ENCODE measurements at places on chromosomes 7 and 10.

DNA sequence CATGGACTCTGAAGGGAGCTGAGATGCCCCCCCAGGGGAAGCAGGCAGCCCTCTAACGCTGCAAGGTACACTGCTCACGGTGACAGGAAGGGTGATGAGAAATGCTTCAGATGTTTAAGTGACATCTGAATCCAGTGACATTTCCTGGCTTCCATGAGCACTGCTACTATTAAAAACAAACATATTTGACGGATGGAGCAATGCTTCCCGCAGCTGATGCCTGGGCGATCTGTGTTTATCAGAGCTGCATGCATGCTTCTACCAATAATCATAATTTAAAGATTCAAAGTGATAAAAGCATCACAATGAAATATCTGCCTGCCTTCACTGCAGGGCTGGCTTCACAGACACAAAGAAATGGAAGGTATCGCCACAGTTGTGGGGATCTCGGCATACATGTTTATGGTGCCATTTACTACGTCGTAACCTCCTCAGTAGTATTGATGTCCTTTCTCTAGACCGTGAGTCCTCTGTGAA, 66.1 kb upstream of the AOAH start:
- no peak for DNase-seq

- DNase-seq = no peak
Measured at GRCh38 chr7:146736446-146737190, 620.0 kb downstream of the CNTNAP2 start.

DNA sequence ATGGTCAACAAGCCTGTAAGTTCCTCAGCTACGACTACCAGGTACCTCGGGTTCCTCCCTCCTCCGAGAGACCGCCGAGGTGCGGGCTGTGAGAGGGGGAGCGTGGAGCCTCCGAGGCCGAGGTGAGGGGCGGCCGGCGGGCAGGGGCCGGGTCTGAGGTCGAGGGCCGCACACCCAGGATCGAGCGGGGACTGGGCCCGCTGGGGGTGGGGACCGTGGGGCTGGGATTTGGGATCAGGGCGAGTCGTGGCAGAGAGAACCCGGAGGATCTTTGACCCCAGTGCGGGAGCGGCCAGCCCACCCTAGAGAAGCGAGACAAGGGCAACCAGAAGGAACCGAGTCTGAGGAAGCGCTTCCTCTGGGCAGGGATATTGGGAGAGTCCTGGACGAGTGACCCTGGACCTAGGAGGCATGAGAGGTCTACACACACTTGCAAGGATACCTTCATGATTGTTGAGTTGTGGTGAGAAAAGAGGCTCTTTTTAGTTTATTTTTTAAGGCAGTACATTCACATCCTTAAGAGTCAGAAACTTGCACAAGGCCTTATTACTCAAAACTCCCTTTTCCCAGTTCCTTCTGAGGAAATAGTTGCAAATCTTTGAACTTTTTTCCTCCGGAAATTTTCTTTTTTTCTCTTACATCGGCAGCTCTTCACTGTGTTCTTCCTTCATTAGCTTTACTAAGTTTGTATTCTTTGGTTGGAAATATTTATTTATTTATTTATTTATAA, 395 bp downstream of the ZNF487 start:
- DNase-seq = no peak

DNA sequence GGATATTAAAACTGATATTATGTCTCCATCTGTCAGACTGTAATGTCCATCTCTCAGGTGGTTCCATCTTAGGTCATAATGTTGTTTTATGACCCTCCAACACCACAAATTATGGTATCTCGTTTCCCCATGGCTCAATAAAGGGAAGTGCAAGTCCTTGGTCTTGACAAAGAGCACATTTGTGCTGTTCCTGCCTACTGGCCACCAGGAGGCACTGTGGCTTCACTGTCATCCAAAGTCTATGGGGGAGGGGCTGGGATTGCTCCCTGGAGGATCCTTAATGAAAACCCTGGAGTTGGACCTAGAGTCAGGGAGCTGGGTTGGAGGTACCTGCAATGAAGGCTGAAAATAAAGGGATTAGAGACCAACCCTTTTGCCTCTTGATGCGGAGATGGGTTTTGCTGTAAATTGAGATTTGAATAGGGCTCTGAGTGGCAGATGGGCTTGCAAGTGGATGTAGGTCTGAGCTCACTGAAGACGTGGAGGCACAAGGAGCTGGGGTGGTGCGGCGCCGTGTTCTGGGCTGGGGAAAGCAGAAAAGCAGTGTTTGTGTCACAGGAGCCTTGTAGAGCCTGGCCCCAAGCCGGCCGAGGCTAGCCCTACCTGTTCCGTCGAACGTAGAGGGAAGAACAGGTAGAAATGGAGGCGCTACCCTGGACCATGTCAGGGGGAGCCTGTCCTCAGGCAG, 180.5 kb upstream of the PRSS58 start:
- no peak for DNase-seq

DNA sequence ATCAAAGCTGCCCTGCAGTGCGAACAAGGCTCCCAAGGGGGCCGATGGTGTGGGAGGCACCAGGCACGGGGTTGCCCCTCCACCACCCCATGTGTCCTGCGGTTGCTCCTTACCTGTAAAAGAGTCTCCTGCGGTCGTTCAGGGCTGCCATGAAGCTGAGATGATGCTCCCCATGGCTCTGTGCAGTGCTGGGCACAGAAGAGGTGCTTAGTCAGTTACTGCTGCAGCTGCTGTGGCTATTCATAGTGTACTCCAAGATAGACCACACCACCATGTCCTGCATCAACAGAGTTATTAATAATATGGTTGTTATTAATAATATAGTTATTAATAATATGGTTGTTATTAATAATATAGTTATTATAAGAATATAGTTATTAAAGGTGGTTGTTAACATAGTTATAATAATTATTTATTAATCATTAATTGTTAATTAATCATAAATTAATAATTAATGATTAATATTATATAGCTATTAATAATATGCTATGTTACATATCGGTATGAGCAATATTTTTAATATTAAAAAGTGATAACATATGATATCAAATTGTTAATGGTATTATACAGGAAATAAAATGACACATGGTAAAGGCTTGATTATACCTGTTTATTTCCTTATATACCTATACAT, 97.0 kb upstream of the PFKP start:
- no peak for DNase-seq

GRCh38 chr10:100882671-100883311, 30.0 kb upstream of the SLF2 start:
- no peak for DNase-seq

- DNase-seq = no peak
Measured at GRCh38 chr7:114806590-114807162, 115.2 kb upstream of the MDFIC start.

GRCh38 chr7:16926283-16926682, 44.5 kb upstream of the AGR3 start:
- DNase-seq = peak; percentile 57

DNA sequence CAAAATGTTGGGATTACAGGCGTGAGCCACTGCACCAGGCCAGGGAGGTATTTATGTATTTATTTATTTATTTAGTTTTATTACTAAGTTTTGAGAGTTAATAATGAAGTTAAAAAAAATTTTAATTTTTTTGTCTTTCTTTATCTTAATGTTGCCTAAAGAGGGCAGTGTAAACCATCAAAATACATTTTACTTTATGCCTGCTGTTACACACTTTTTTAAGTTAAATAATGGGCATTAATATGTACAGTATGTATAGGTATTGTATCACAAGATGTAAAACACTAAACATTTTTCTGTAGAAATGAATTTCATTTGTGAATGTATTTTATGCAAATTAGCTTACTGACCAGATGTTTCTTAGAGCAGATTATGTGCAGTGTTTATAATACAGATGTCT, 129.4 kb downstream of the AASS start:
- no peak for DNase-seq

DNA sequence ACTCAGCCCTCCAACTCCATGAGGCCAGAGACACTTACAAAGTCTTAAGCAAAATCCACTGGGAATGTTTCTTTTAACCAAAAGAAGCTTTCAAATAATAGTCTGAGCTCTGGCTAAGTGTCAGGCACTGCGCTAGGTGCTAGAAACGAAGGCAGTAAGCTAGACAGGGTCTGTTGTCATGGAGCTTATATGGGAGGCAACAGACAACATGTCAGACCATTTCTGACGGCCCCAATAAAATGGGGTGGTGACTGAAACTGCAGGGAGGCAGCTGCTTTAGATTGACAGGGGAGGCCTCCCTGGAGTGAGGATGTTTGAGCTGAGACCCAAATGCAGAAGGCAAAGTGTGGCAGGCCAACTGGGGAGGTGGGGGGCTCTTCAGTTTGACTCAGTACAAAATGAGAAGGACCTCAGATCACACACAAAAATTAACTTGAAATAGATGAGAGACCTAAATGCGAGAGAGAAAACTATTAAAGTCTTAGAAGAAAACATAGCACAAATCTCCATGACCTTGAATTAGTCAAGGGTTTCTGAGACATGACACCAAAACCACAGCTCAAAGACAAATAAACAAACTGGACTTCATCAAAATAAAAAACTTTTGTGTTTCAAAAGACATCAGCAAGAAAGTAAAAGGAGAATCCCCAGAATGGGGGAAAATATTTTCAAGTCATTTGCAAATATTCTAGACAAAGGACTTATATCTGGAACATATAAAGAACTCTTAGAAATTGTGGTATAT, 40.6 kb downstream of the SH3PXD2A start:
- no peak for DNase-seq

DNA sequence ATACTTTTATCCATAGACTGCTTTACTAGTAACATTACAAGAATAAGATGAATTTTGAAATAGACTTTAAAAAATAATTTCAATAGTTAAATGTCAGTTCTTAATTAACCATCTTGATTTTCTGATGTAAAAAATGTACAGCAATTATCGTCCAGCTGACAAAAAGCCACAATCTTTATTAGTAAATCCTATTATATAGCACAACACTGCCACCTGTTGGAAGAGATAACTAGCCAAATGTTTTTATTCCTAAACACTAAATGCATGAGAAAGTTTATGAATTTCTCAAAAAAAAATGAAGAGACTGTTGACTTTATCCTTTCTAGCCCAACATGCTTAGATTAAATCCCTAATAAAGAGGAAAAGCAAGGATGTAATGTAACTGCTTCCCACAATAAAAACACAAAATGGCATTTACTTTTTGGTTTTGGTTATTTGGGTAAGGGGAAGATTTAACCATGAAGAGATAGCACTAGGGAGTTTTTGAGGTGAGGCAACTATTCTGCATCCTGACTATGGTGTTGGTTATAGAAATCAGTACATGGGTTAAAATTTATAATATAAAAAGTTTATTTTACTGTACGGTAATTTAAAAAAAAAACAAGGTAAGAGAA, 8.0 kb downstream of the COA1 start:
- no peak for DNase-seq

DNA sequence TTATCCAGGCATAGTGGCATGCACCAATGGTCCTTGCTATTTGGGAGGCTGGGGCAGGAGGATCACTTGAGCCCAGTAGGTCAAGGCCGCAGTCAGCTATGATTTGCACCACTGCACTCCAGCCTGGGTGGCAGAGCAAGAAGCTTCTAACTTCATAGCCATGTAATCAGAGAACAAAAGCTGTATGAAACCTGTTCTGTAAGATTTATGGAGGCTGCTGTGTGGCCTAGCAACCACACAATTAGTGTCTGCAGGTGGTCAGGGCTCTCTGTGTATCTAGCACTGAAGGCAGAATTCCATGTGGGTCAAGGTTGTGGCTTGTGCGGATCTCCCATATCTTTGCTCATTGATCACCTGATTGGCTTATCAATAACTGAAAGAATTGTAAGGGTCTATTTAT, 221.5 kb upstream of the FOXK1 start:
- no peak for DNase-seq

DNA sequence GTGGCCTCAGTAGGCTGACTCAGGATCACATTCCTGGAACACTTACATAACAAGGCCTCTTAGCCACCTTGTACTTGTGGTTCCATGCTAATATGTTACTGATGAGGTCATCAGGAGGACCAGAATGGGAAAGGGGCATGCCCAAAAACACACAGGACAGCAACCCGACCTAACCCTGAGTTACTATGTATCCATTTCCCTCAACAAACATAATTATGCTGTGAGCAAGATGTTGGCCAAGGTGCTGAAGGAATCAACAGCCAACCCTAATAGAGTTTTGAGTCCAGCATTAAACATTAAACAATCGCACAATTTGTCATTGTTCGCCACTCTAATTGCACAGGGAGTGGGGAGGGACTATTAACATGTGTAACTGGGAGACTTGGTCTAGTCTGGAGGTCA, 129.4 kb downstream of the PLPP4 start:
- DNase-seq = no peak

DNA sequence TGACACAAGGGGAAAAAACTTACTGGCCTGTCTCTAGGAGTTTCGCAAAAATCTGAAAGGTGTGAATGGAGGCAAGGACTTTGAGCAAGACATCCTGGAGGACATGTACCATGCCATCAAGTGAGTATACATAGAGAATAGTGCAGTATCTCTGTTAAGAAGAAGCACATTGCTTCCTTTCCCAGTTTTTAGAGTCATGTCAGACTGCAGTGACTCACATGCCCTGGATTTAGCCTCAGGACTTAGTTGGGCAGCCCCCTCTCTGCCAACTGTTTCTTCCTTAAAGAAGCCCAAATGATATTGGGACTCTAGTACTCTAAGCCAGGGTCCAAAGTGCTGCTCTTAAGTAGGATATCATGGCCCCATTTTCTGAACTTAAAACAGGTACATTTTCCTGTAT, 28.1 kb upstream of the NFKB2 start:
- no peak for DNase-seq

- DNase-seq = no peak
Measured at GRCh38 chr7:158953912-158954311, 97.6 kb downstream of the DYNC2I1 start.

DNA sequence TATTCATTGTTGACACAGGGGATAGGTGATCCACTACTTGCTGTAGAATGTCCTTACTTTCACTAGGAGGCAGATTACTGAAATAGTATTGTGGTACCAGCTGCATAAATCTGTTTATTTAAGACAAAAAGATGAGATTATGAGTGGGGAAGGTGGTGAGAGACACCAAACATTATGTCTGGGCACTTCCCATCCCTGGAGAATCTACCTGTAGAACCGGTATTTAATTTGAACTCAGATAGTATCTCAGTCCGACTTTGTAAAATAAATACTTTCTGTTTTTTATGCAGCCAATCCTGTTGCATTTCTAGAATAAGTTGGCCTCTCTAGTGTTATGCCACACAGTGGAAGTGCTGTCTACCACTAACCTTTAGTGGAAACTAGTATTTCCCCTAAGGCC, 13.4 kb downstream of the BCCIP start:
- DNase-seq = no peak

GRCh38 chr7:129522088-129522970, 20.0 kb downstream of the SMKR1 start:
- no peak for DNase-seq

GRCh38 chr10:89037096-89037495, 46.5 kb downstream of the FAS start:
- DNase-seq = peak; percentile 62

- DNase-seq = no peak
Measured at GRCh38 chr7:45699015-45699309, 124.8 kb downstream of the ADCY1 start.

GRCh38 chr7:151051108-151051507, 2.8 kb downstream of the ASIC3 start:
- DNase-seq = no peak

All from bone marrow (tissue), 2 donors.